A549 (cell line): ENCODE measurements at places on chromosomes 3 and 15. TPM values are rescaled to one million over a fixed set of nuclear protein-coding genes. Genes with fewer than 3 reads are reported as not detected.

The PLAAT1 gene
- polyA plus RNA-seq: 0.09 TPM in 1 of 3 replicates, not detected in the others

The SCN11A gene
- polyA plus RNA-seq: 0.01 TPM in 1 of 3 replicates, not detected in the others

The ACTC1 gene
- 0.43 to 1.1 TPM (median 1.0 TPM) in 3 replicates for polyA plus RNA-seq

The CAMK2N2 gene
- 0.71 to 0.88 TPM (median 0.84 TPM) in 3 replicates for polyA plus RNA-seq

The NEK10 gene
- 2.2 to 2.9 TPM (median 2.7 TPM) in 3 replicates for polyA plus RNA-seq

The CAPN3 gene
- polyA plus RNA-seq: 0.25 to 0.58 TPM (median 0.25 TPM) in 3 replicates

The PRR23B gene
- not detected in 3 replicates for polyA plus RNA-seq

The SCAMP5 gene
- polyA plus RNA-seq: 13.7 to 16.2 TPM (median 15.0 TPM) in 3 replicates

The ARHGAP31 gene
- 0.68 to 0.94 TPM (median 0.93 TPM) in 3 replicates for polyA plus RNA-seq

The GOLGA8R gene
- polyA plus RNA-seq: 0.49 to 0.56 TPM (median 0.50 TPM) in 3 replicates

The MFGE8 gene
- polyA plus RNA-seq: 403 to 506 TPM (median 446 TPM) in 3 replicates

The ACSBG1 gene
- polyA plus RNA-seq: 0.03 to 0.15 TPM (median 0.05 TPM) in 3 replicates

The ALG1L2 gene
- not detected in 3 replicates for polyA plus RNA-seq

The GOLGA8J gene
- polyA plus RNA-seq: 0.07 to 0.23 TPM in 2 of 3 replicates, not detected in the other
